ENCODE measurements at places on chromosomes 3 and 15.

DNA sequence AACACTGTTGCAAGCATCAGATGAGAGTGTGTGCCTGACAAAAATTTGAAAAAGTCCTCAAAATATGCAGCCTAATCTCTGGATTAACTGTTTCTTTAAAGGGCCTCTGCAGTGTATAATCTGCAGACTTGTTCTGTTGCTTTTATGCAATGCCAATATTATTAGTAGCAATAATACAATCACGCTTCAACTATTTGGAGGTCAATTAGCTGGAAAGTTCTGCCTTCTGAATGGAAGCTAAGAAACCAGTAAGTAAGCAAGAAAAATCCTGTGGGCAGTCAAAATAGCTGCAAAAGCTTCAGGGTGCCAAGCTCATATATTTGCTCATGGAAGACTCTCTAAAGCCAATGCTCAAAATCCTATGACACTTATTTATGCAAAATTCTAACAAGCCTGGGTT, 153.2 kb upstream of the NR2F2 start:
- no peak for DNase-seq

DNA sequence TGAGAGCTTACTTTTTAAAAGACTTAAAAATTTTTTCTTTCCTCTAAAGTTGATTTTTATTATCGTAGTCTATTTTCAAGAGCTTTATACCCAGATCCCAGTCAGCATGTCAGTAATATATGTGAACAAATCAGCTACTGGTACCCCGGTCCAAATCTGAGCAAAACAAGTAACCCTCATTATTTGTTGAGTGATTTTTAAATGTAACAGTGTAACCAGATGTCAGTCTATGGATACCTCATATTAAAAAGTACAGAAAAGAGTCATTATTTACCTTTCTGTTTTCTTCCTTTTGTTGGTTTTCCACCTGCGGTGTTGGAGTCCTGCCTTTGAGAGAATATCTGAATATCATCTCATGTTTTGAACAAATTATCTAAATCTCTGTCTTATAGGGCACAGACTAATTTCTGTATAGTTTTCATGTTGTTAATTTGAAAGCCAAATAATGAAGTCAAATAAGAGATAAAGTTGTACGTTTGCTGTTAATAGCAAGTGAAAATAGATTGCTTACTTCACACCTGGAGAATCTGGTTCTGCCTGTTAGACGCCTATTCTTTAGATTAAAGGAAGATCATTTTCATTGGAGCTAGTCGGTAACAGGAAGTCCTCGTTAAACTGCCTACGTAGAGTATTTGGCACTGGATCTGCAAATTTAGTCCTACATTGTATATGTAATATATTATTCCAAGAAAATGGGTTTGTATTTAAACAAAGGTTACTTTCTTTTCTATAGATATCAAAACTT, at the start of gene STX19:
Gene STX19, minus strand, starts transcription at position 505 of the 745 bp plus-strand sequence. CDS start 13,328 bp downstream, outside the sequence.
- DNase-seq: no peak

- no peak for DNase-seq
Observed at GRCh38 chr15:42858540-42858939, 62.0 kb downstream of the TTBK2 start.

GRCh38 chr15:101615986-101616848, 36.0 kb downstream of the TM2D3 start:
- no peak for DNase-seq
